ENCODE measurements at places on chromosomes 11 and 22.

- DNase-seq, result no peak
Measured at GRCh38 chr22:21079493-21079892, 33.7 kb downstream of the LRRC74B start.

DNA sequence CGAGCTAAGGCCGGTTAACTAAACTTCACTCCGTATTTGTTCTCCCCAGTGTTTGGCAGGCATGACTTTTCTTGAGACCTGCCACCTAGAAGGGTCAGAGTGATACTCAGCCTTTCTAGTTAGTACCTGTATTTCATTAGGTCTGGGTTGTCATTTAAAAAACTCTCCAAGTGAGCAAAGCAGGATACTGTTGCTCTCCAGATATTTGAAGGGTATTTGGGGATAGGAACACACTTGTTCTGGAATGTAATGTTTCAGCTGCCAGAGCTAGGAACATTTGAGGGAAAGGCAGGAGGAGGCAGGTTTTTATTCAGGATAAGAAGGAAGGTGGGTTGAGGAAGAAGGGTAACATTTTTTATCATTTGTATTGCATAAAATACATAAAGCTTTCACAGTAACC, 140.1 kb downstream of the TRIM44 start:
- DNase-seq, result no peak

- no peak for DNase-seq
Measured at GRCh38 chr22:50608996-50609395, 8.4 kb downstream of the MAPK8IP2 start.

DNA sequence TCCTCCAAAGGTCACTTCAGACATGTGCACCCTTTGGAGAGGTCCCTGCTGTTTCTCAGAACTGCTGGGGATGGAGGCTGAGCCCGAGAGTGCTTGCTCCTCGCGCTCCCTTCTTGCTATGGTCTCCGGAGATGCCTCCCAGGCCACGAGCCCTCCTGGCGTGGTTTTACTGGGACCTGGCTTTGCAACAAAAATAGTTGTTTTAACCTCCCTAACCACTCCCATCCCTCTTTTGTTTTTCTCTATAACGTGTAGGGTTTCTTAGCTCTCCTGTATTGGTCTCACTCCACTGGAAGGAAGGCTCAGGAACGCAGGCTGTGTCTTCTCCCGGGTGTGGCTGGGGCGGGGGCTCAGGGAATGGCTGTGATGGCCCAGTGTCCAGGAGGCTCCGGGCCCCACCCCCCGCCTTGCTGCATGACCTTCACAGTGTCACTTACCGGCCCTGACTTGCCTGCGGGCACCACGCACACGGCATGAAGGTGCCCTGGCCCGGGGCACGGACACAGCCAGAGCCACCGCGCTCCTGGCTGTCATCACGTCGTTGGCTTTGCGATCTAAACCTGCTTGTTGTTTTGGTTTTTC, 5.6 kb downstream of the PTDSS2 start:
- DNase-seq, result no peak

DNA sequence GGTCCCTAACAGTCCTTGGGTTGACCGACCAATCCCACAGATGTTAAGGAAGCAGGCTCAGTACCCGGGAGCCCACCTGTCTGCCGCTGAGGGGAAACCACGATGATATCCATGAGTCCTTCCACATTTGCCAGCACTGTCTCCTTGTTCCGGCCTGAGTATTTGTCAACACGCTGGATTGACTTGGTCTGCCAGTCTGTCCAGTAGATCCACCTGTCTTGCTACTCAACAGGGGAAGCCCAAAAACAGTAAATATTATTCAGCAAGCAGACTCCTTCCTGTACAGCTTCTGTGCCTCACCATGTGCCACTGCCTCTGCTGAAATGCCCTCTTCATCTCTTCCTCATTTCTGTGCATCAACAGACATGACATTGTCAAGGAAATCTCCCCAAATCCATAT, 22.8 kb upstream of the CKAP5 start:
- DNase-seq, result no peak

GRCh38 chr11:110428956-110429730, 605 bp upstream of the FDX1 start:
- DNase-seq, result no peak

All from nephron progenitor cell (in vitro differentiated cells).